ENCODE measurements at places on chromosomes 5 and 9.

- no peak overlapping the region for H3K27ac ChIP-seq
- H3K36me3 ChIP-seq, result no peaks in the 10 kb centered on the region
- no peaks in the 10 kb centered on the region for H3K27me3 ChIP-seq
- no peak overlapping the region for H3K4me3 ChIP-seq
Observed at GRCh38 chr9:31519826-31520225, 864.6 kb upstream of the ACO1 start.

DNA sequence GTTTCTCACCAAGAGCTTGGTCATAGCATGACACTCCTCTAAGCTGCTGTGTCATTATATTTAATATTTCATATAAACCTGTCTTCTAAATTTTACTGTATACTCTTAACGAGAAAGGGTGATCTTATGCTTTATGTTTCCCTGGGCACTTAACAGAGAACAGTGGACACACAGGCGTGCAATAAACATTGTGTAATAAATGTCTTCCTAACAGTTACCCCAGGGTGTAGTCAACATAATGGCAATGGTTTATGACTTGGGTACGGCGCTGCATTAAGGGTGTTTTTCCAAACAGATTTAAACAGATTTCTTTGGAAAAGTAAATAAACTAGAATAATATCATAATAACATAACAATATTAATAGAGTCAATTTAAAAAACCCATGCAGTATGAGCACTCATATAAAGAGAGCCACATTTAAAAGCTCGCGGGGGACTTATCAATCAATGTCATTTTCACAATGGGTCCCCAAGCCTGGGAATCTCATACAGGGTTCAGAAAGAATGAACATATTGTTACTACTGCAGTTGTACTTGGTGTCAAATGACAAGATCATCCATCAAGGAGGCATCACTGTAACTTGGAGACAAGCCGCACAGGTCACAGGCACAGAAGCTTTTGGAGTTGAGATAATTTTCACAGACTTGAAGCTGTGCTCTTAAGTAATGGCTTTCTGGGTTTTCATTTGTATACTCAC lies 376.4 kb downstream of the CTNND2 start:
- H3K4me3 ChIP-seq, result no peak overlapping the region
- H3K36me3 ChIP-seq, result no peaks in the 10 kb centered on the region
- peaks cover 12% of the 10 kb centered on the region for H3K4me1 ChIP-seq
- no peak for DNase-seq
- no peak overlapping the region for H3K27ac ChIP-seq

DNA sequence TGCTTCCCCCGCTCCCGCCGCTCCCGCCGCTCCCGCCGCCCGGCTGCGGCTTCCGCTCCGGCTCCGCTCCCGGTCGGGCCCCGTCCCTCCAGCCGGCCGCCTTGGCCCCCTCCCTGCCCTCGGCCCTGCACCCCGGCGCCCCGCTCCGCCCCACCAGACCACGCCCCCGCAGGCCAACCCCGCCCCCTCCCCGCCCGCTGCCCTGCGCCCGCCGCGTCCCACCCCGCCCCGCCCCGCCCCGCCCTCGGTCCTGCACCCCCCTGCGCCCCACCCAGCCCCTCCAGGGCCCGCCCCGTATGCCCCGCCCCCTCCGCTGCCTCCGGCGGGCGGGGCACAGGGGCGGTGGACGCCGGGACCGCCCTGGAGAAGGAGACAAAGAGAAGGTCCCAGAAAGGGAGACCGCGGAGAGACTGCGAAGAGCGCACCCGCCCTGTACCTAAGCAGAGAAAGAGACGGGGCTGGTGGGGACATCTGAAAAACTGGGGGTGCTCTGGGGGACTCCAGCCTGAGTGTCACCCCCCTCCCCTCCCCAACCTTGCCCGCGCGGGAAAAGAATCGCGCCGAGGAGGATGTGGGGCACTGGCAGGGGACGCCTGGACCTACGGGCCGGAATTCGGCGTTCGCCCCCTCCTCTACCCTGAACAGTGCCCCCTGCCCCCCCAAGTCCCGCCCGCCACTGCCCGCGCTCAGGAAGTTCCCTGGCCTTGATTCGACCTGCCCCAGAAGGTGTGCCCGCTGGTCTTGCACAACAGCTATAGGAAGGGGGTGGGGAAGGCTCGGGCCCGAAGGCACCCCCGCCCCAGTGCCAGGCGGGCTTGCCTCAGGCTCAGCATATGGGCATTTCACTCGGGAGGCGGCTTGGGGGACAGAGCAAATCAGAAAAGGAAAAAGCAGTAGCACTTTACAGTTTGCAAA lies 42.8 kb upstream of the STXBP1 start:
- peaks cover 31% of the 10 kb centered on the region for H3K4me1 ChIP-seq
- peak overlapping the region; percentile 95 for H3K4me3 ChIP-seq
- peak; percentile 83 for DNase-seq

DNA sequence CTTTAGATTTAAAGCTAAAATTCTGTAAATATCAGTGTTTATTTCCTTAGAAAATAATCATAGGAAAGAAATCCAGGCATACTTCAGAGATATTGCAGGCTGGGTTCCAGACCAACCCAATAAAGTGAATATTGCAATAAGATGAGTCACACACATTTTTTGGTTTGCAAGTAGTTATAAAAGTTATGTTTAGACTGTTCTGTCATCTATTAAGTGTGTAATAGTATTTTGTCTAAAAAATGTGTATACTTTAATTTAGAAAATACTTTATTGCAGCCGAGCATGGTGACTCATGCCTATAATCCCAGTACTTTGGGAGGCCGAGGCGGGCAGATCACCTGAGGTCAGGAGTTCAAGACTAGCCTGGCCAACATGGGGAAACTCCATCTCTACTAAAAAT lies 6.9 kb upstream of the RIC1 start:
- H3K27me3 ChIP-seq, result no peaks in the 10 kb centered on the region
- H3K27ac ChIP-seq, result no peak overlapping the region
- DNase-seq, result no peak
- H3K4me1 ChIP-seq, result no peaks in the 10 kb centered on the region

- H3K4me1 ChIP-seq, result no peaks in the 10 kb centered on the region
- no peaks in the 10 kb centered on the region for H3K27me3 ChIP-seq
- DNase-seq, result no peak
- H3K4me3 ChIP-seq, result no peak overlapping the region
- H3K27ac ChIP-seq, result no peak overlapping the region
Observed at GRCh38 chr5:151483647-151484046, 36.2 kb downstream of the SLC36A1 start.

DNA sequence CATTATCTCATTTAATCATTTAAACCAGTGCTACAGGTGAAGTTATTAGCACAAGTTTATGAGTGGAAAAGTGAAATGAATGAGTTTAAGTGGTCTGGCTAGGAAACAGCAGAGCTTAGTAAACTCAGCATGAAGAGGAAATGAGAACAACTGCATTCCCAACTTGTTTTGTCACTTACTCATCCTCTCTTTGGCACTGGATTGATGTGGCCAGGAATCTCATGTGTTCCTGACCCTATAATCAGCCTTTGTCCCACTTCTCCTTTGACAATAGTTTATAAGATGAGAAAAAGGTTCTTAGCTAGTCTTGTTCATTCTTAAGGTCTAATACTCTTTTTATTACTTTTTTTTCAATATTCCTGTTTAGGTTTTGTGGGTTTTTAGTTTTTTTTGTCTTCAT lies 559.2 kb upstream of the TLE4 start:
- no peaks in the 10 kb centered on the region for H3K27me3 ChIP-seq
- no peak overlapping the region for H3K27ac ChIP-seq
- H3K4me3 ChIP-seq, result no peak overlapping the region
- DNase-seq, result peak; percentile 39
- H3K4me1 ChIP-seq, result no peaks in the 10 kb centered on the region

- no peaks in the 10 kb centered on the region for H3K4me1 ChIP-seq
- no peaks in the 10 kb centered on the region for H3K36me3 ChIP-seq
- no peaks in the 10 kb centered on the region for H3K27me3 ChIP-seq
- no peak overlapping the region for H3K27ac ChIP-seq
- H3K4me3 ChIP-seq, result no peak overlapping the region
Observed at GRCh38 chr9:132474253-132474652, 64.2 kb downstream of the CFAP77 start.

DNA sequence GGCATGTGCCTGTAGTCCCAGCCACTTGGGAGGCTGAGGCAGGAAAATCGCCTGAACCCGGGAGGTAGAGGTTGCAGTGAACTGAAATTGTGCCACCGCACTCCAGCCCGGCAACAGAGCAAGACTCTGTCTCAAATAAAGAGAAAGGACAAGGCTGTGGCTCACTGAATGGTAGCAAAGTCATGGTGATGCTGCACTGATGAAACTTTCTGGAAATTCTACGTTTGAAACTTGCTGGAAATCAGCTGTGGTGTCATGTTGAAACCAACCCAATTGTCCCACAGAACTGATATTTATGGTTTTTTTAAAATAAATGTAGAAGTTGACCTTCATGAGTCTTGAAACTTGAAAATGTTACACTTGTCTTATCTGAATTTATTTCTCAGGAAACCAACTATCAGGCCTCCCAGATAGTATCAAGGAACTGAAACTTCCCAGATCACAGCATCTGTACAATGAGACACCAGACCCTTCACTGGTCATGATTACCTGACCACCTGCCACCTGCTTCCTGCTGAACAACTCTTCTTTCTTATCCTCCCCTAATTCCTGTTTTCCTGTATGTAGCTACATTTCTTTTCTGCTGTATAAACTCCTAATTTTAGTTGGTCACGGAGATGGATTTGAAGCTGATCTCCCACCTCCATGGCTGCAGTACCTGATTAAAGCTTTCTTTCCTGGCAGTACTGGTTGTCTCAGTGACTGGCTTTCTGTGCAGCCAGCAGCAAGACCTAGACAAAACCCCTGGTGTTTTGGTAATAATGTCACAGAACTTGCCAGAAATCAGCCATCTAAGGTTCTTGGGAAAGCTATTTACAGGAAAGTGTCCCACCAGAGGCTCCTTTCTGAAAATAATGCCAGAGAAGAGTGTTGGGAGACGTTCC lies 5.6 kb upstream of the TBC1D13 start:
- no peak overlapping the region for H3K27ac ChIP-seq
- DNase-seq, result no peak
- H3K4me1 ChIP-seq, result peaks cover 3% of the 10 kb centered on the region
- no peaks in the 10 kb centered on the region for H3K36me3 ChIP-seq

- H3K27me3 ChIP-seq, result no peaks in the 10 kb centered on the region
- no peaks in the 10 kb centered on the region for H3K36me3 ChIP-seq
- no peak for DNase-seq
- no peak overlapping the region for H3K27ac ChIP-seq
- no peak overlapping the region for H3K4me3 ChIP-seq
Observed at GRCh38 chr5:113224605-113225065, 210.2 kb downstream of the TSSK1B start.

DNA sequence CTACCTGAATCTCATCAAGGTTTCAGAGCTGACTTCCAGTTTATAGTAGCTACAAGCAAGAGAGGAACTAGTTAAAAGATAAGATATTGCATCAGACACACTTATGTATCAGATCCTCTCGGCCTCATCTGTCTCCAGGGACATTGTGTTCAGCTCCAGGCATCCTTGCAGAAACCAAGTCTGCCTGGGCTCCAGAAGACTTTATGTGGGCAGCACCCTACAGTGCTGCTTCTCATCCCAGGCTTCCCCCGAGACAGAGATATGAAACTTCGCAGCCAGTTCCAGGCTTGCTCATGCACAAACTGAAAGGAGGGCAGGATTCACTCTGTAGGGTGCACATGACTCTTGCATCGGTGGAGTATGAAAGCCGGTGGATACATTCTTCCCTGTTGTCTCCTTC lies 33.9 kb upstream of the FOXB2 start:
- H3K27ac ChIP-seq, result no peak overlapping the region
- no peaks in the 10 kb centered on the region for H3K36me3 ChIP-seq
- no peaks in the 10 kb centered on the region for H3K4me1 ChIP-seq
- no peak overlapping the region for H3K4me3 ChIP-seq
- no peaks in the 10 kb centered on the region for H3K27me3 ChIP-seq
- no peak for DNase-seq

GRCh38 chr5:89353837-89354551 lies 471.0 kb upstream of the MEF2C start:
- no peak overlapping the region for H3K27ac ChIP-seq
- no peak overlapping the region for H3K4me3 ChIP-seq
- no peaks in the 10 kb centered on the region for H3K27me3 ChIP-seq

- no peak for DNase-seq
- no peaks in the 10 kb centered on the region for H3K27me3 ChIP-seq
- H3K4me3 ChIP-seq, result no peak overlapping the region
- H3K4me1 ChIP-seq, result no peaks in the 10 kb centered on the region
- H3K27ac ChIP-seq, result no peak overlapping the region
- no peaks in the 10 kb centered on the region for H3K36me3 ChIP-seq
Observed at GRCh38 chr5:12672141-12672540, 767.9 kb upstream of the CTNND2 start.

DNA sequence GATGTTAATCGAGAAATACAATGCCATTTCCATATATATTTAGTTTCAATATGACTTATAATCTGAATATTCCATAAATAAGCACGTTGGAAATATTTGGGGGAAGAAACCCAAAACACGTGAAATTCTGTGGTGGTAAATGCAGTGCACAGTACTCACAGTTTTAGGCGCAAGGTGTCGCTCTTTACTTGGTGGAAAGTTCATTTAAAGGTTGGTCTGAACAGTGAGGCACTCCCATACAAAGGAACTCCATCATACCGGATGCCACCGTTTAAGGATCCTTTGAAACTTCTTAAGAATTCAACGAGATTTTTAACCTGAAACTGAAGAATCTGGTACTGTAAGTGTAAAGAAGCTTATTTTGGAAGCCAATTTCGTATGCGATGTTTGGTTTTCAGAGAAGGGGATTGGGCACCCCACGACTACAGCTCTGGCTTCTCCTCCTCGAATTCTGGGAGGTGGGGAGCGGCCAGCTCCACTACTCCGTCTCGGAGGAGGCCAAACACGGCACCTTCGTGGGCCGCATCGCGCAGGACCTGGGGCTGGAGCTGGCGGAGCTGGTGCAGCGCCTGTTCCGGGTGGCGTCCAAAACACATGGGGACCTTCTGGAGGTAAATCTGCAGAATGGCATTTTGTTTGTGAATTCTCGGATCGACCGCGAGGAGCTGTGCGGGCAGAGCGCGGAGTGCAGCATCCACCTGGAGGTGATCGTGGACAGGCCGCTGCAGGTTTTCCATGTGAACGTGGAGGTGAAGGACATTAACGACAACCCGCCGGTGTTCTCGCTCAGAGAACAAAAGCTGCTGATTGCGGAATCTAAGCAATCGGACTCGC lies at the start of gene PCDHA11:
Gene PCDHA11 (plus strand): TSS at position 237 of the 834 bp plus-strand sequence. CDS start 147 bp downstream, at position 384.
- H3K36me3 ChIP-seq, result peaks cover 15% of the 10 kb centered on the region
- no peaks in the 10 kb centered on the region for H3K27me3 ChIP-seq
- no peak within 1 kb of the TSS for H3K27ac ChIP-seq
- no peak for DNase-seq
- H3K4me3 ChIP-seq, result peak within 1 kb of the TSS; percentile 75

DNA sequence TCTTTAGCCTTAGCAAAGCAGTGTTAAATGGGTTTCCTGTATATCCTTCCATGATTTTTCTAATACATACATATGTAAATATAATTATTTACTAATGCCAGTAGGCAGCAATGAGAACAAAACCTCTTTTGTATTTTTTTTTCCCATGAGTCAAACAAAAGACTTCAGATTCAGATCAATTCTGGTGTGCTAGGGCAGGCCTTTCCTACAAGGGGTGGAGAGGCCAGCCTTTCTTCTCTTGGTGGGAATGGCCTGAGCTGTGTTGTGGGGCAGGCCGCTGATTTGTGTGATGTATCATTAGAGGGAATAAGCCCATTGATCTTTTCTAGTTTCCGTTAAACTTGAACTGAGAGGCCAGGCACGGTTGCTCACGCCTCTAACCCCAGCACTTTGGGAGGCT lies 115.5 kb upstream of the DMRT1 start:
- H3K27ac ChIP-seq, result peak overlapping the region; percentile 1
- DNase-seq, result no peak
- H3K4me3 ChIP-seq, result no peak overlapping the region
- H3K27me3 ChIP-seq, result no peaks in the 10 kb centered on the region

- peak overlapping the region; percentile 100 for H3K27ac ChIP-seq
- no peak overlapping the region for H3K4me3 ChIP-seq
- peaks cover 3% of the 10 kb centered on the region for H3K36me3 ChIP-seq
- no peak for DNase-seq
- no peaks in the 10 kb centered on the region for H3K27me3 ChIP-seq
Observed at GRCh38 chr9:129489838-129490582, 130.9 kb downstream of the C9orf50 start.
